Cerebellum (tissue), 4 donors: ENCODE measurements at places on chromosomes 6 and 20. TPM values are rescaled to one million over a fixed set of nuclear protein-coding genes. Genes with fewer than 3 reads are reported as not detected.

- DNase-seq: no peak
These were observed 607.3 kb upstream of the CITED2 start for GRCh38 chr6:139981768-139982181.

GRCh38 chr6:41938590-41939175 lies 2.9 kb downstream of the CCND3 start:
- DNase-seq: no peak

DNA sequence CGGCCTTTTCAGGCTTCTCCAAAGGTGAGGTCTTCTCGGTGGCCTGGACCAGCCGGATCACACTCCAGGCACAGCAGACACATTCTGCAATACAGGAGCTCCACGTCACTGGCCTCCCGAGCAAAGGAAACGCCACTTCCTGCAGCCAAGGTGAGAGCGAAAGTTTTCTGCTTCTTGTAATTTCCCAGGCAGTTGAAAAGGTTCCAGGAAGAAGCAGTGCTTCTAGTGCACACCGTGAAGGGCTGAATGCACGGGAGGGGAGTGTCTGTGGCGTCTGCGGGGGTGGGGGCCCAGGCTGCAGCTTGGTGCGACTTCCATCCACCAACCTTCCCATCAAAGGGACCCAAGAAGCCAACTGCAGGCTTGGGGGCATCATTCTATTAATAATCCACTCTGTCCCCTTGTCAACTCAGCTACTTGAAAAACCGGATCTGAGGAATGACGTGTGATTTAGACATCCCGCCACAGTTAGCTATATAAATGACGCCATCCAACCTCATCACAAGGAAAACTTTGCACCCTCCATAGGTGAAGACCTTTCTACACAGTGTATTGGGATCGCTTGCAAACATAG lies 61.1 kb downstream of the NFATC2 start:
- DNase-seq: no peak

DNA sequence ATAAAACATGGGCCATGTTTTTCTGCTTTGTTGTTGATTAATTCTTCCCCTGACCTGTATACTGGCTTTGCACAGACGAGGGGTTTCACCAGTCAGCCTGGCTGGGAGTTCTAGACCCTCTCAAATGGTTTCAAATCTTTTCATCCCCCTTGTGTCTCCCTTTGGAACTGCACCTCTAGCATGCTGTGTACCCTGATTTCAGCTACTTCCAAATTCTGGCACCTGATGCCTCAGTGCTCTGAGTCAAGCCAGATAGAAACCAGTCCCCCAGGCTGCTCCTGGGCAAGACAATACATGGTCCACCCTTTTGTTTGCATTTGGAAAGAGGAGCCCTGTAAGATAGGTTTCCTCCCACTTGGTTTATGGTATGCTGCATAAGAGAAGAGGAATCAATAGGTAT lies 290.2 kb downstream of the BTBD3 start:
- DNase-seq: no peak

GRCh38 chr6:83311231-83311630 lies 118.1 kb downstream of the RWDD2A start:
- DNase-seq: no peak

DNA sequence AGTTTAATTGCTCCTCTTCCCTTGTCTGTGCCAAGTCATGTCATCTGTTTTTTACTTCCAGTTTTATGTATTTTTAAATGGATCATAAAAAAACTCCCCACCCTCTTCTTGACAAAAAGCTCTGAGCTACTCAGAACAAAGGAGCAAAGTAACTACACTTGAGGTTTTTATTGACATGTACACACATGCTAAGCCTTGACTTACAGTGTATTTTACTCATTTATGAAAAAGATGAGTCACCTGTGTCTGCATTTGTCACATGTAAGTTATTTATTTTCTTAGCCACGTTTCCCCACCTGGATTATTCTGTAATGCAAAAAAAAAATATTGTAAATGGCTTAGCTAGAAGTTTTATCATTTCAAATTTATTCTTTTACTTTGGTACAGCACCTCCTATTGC lies 628.8 kb upstream of the SLC35B3 start:
- no peak for DNase-seq

DNA sequence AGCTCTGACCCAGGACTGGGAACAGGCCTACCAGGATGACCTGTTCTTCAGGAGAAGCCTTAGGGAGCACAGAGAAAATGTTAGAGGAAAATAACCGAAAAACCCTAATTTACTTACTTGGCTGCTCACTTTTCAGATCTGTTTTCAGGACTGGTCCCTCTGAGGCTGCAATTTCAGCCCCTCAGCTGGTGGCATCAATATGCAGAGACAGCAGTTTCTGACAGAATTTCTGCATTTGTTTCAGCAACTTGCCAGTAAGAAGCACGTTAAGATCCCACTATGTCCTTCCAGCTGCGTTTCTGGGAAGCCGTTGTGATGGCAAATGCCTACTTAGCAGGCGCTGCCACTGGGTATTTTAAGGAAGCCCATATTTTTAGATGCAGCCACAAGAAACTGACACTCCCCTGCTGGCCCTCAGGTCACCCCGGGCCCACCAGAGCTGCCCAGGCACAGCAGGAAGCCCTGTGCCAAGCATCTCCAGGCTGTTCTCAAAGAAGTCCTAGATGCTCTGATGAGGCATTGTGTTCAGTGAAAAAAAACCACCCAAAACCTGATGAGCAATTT lies 7.5 kb downstream of the YTHDF1 start:
- no peak for DNase-seq

DNA sequence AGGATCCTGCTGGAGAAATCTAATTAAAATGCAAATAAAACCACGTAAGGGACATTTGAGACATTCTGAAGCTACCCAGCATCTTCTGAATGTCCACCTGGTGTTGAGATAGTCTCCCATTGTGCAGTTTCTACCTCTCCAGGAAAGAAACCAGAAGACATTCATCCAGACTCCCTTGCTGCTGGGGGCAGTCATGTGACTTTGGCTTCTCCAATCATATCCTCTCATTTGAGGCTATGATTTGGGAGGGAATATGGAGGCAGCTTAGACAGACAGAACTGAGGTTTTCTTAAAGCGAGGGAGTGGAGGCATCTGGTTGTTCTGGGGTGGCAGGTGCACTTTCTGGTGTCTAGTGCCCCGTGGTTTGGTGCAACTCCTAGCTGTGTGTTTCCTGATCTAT lies 315.2 kb upstream of the SULF2 start:
- DNase-seq: no peak

GRCh38 chr20:59413326-59413865 lies 113.0 kb downstream of the EDN3 start:
- no peak for DNase-seq

GRCh38 chr6:83804886-83805285 lies 48.3 kb upstream of the RIPPLY2 start:
- no peak for DNase-seq

DNA sequence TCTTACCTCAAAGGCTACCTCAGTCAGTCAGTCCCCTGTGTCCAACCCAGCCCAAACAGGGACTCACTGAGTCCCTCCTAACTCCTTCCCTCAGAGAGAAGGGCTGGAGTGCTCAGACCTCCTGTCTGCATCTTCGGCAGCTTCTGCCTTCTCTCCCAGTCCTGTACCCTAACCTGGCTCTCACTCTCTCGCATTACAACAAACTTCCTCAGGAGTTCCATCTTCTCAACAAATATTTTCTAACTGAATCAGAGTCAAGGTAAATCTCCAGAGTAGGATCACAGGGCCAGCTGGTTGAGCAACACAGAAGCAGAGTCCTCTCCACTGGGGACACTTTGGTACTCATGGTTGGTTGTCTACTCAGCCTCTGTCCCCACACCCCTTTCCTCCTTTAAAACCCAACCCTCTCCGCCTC lies 92.3 kb downstream of the MRPL14 start:
- no peak for DNase-seq

DNA sequence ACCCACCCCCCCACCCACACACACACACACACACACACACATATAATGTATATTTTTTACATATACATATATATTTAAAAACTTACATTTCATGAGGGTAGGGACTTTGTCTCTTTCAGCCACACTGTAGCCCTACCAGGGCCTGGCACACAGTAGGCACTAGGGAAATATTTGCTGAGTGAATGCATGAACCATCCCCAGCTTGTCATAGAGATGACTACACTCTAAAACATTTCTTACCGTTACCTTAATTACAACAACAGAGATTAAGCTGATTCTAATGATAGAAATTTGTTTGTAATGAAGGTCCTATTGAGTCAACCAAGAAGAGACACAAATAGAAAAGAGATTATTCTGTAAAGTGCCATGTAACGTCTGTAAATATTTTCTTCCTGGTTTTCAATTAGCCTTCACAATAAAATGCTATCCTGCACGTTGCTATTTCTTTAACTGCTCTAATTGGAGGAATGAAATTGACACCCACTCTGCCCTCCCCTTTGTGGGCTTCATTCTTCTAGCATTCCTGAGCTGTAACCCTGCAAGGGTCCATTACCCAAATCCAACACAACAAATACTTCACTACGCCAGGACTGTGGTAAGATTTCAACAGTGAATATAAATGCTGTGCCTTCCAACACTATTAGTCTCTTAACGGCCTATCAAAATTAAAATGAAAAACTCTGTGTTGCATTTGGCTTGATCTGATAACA lies 30.8 kb downstream of the SIM1 start:
- DNase-seq: no peak

DNA sequence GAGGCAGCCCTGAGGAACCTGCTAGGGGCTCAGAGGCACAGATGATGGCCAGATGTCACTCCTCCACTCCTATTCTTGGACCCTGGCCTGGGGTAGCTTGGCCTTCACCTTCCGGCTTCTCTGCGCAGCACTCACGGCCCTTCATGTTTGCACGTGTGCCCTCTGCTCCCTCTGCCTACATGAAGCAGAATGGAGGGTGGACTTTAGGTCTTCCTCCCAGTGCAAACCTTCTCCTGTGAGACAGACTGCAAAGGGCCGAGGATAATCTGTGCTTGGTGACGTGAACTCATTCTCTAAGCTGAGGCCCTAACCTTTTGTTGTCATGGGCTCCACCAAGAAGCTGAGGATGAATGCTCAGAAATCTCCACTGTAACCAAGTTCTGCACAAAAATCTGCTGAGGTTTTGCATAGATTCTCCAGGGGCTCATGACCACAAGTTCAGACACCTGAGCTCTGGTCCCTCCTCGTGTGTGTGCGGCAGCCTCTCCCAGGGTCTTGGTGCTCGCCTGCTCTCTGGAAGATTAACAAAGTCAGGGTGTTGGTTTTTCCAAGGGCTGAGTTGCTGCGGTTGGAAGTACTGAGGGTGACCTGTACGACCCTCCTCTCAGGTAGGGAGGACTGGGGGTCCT lies 25.5 kb upstream of the FOXO3 start:
- DNase-seq: no peak

MMP24 gene
- 50.1 TPM for total RNA-seq

APOBEC2 gene
- total RNA-seq: not detected

TFAP2A gene
- 17.1 TPM for total RNA-seq

MYH7B gene
- total RNA-seq: 0.45 TPM

POFUT1 gene
- total RNA-seq: 17.1 TPM
